ENCODE measurements at places on chromosomes 5 and 9.

DNA sequence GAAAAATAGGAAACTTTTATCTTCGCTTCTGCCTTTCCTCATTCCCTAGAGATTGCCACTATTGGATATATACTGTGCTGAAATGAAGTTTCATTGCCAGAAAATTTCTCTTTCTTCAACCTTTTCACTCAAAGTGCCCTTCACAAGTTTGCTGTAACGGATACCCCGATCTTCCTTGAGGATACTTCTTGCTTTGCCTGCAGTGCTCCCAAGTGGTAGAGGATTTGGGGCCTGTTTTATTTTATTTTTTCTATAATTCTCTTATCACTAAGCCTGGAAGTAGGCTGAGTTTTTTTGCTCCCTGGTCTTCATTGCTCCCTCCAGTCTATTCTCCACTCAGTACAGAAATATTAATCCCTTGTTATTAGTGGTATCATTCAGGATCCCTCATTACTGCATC, 481.4 kb upstream of the CDH18 start:
- DNase-seq, result no peak

GRCh38 chr5:53478411-53479044, 1.9 kb upstream of the FST start:
- DNase-seq, result peak; percentile 41

GRCh38 chr9:110729641-110730040, 61.0 kb downstream of the MUSK start:
- DNase-seq, result no peak

GRCh38 chr5:161442471-161442870, 104.1 kb downstream of the GABRB2 start:
- DNase-seq, result no peak

- DNase-seq, result no peak
Measured at GRCh38 chr9:95085861-95086563, 231.5 kb downstream of the FANCC start.

GRCh38 chr5:139733698-139734538, 61.7 kb upstream of the PSD2 start:
- no peak for DNase-seq

DNA sequence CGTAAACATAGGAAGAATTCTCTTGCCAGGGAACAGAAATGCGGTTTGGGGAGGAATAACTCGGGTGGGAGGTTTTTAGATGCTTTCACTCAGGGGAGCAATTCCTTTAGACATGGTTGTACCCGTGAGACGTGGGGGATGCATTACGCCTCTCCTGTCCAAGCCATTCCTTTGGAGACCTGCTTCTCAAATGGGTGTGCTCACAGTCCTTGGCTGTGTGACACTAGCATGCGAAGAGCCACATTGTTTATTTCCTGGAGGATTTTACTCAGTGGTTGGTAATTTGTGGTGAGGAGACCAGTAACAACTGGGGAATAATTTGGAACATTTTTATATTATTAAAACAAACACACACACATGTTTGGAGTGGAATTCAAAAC, 18.5 kb downstream of the COL15A1 start:
- peak; percentile 59 for DNase-seq

DNA sequence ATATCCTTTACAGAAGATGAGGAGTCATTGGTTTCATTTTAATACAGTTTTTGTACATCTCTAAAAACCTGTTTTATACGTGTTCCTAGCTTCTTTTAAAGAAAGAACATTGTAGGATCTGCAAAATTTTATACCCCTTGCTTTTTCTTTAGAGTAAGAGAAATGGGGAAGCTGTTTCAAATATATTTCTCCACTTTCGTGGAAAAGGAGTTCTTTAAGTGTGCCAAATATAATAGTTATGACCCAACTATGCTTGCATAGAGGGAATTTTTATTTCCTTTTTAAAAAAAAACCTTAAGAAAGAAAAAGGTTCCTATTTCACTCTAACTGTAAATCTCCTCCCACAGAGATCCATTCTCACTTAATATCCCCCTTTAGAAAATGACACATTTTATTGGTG, 27.5 kb upstream of the DMAC1 start:
- no peak for DNase-seq

- DNase-seq, result no peak
Measured at GRCh38 chr9:121896545-121896943, 196.6 kb downstream of the TTLL11 start.
